A673 (cell line): ENCODE measurements at places on chromosomes 12 and 14.

- no peak for DNase-seq
Measured at GRCh38 chr12:92146497-92147224, 1.0 kb upstream of the BTG1 start.

DNA sequence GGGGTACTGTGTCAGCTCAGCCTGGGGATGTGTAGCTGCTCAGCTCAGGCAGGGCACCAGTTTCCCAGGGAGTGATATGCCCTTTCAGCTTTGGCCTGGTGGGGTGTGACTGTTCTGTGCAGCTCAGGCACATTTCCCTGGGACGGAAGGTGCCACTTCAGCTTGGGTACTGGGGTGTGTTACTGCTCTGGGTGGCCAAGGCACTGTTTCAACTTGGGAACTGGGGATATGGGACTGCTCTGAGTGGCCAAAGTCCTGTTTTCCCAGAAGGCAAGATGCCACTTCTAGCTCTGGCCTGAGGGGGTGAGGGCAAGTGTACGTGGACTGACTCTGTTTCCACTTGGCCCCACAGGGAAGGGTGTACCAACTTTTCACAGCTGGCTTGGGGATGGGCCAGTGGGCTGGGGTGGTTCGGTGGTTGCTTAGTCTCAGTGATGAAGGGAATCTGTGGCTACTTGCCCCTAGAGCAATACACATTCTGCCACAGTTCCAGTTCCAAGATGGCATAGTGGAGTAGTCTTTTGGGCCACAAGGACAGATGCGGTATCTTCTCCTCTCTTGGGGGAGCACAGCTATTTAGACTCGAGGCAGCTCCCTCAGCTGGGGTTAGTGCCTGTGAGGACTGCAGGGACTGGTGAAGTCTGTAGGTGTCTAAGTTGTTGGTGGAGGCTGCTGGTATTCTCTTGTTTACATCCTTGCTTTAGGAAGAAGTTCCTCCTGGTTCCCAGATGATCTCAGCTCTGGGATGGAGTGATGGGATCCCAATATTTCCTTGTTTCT is 26.4 kb downstream of the TBC1D15 start:
- no peak for DNase-seq

DNA sequence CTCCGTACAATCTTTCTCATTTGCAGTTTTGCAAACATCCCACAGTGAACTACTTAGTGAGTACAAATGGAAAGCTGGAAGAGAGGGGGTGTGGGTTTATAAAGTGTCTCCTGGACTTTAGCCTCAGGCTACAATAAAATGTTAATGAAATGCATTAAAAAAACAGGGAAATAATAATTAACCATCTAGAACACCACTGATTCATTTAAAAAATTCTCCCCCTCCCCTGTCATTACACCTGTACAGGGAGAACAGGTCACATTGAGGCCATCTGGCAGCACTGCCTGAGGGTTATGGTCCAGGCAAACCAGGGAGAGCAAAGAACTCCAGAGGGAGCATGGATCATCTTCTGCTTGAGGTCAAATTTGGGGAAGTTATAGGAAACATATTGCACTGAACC is 96.3 kb downstream of the TSPAN8 start:
- no peak for DNase-seq

- no peak for DNase-seq
Measured at GRCh38 chr14:77738559-77739250, 22.3 kb downstream of the SNW1 start.

- DNase-seq = no peak
Measured at GRCh38 chr14:60575008-60575407, 66.1 kb downstream of the SIX6 start.

DNA sequence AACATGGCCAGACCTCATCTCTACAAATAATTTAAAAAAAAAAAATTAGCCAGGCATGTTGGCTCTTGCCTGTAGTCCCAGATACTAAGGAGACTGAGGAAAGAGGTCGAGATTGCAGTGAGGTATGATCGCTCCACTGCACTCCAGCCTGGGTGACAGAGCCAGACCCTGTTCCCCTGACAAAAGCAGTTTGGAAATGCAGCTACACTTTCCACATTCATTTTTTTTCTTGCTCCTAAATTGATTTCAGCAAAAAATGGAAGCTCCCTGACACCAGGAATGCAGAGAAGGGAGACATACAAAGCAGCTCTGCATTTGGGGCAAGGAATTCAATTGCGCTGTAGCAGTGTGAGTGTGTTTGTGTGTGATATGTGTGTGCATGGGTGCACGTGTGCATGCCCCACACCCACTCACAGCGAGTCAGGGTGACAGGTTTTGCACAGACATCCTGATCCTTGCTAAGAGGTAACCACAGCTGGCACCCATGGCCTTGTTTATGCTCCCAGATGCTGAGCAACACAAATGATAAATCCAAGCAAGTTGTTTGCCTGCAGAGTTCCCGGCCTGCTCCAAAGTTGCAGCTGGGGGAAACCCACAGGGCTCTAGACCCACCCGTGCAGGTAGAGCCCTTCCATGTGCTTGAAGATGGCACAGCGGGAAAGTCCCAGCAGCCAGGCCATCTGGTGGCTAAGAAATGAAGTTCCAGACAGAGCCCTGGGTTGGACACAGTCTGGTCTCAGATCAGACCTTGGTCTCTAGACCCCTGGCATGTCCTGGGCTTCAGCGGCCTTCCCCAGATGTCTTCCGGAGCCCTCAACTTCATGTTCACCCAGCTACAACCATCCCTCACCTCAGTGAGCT is 25.9 kb upstream of the BDKRB2 start:
- DNase-seq = no peak

GRCh38 chr12:6294156-6295093 is 16.1 kb upstream of the PLEKHG6 start:
- no peak for DNase-seq

GRCh38 chr12:116784238-116784612 is 46.1 kb downstream of the RNFT2 start:
- peak; percentile 32 for DNase-seq

- DNase-seq = no peak
Measured at GRCh38 chr12:47753021-47754001, 5.4 kb downstream of the RAPGEF3 start.

DNA sequence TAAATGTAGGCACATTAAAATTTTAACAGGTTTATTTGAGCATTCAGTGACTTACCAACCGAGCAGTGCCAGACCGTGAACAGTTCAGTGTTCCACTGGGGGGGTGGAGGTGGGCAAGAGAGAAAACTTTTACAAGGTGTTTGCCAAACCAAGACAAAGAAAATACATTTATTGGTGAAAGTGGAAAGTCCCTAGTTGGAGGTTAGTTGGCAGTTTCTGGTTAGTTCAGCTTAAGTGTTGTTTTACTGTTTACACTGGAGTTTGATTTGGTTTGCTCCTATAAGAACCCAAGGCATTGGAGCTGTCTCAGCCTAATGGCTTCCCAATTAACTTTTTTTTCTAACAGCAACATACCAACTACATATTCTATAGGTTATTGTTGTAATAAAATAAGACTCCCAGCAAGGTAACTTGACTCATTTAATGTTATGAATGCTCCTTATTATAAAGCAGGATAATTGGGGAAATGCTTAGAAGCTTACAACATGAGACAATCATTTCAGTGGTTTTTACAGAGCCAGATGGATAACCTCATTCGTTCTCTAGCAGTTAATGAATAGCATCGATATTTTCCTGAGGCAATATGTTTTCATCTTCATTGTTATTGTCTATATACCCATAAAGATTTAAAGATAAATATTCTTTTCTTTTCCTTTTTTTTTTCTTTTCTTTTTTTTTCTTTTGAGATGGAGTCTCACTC is 115.8 kb downstream of the ETNK1 start:
- DNase-seq = no peak

GRCh38 chr12:49899921-49900320 is 3.8 kb downstream of the FAIM2 start:
- DNase-seq = no peak

DNA sequence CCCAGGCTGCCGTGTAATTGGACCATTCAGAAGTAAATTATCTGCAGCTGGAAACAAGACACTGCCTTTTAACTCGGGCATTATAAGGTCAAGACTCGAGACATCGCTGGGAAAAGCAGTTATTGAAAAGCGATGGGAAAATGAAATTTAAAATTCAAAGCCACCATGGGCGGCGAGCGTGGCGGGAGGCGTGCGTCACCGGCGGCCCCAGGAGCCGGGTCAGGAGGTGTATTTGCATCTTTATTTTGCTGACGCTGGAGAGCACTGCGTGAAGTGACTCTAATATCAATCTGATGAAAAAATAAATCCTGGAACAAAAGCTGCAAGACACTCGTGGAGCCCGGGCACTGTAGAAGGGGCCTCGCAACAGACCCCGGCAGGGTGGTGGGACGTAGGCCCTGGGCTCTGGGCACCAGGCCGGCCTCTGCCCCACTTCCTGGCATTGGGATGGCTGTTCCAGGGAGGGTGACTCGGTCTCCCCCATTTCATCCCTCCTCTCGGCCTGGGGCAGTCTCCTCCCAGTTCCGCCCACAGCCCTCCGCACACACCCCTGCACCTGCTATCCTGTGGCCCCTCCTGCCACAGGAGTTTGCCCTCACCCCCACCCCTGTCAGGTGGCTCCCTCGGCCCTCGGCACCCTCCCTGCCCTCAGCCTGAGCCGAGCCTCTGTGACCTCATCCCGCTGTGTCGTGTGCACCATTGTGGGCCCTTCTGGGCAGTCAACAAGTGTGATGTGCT is 196.2 kb downstream of the KIF26A start:
- DNase-seq = no peak

- DNase-seq = no peak
Measured at GRCh38 chr12:23617749-23618148, 331.7 kb downstream of the SOX5 start.

DNA sequence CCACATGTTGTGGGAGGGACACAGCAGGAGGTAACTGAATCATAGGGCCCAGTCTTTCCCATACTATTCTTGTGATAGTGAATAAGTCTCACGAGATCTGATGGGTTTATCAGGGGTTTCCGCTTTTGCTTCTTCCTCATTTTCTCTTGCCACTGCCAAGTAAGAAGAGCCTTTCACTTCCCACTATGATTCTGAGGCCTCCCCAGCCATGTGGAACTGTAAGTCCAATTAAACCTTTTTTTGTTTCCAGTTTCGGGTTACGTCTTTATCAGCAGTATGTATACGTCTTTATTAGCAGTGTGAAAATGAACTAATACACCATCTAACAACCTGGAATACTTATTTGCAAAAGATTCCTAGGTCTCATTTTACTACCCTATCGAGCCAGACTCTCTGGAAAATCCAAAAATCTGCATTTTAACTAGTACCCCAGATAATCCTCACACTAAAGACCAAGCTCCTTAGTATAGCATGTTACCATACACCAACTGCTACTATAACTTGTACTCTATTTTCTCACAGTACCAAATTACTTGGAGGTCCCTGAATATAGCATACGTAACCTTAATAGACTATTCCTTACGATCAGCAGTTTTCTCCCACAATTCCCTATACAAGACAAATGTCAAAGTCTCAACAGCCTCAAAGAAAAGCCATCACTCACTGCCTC is 11.5 kb downstream of the GTF2A1 start:
- peak; percentile 7 for DNase-seq

GRCh38 chr12:94305130-94305957 is 154.3 kb downstream of the CEP83 start:
- DNase-seq = no peak

GRCh38 chr12:110920324-110920910 is at the start of gene MYL2:
TSS of gene MYL2 (minus strand) at chr12:110920579. CDS start at chr12:110920529, 50 bp downstream.
- DNase-seq = no peak

DNA sequence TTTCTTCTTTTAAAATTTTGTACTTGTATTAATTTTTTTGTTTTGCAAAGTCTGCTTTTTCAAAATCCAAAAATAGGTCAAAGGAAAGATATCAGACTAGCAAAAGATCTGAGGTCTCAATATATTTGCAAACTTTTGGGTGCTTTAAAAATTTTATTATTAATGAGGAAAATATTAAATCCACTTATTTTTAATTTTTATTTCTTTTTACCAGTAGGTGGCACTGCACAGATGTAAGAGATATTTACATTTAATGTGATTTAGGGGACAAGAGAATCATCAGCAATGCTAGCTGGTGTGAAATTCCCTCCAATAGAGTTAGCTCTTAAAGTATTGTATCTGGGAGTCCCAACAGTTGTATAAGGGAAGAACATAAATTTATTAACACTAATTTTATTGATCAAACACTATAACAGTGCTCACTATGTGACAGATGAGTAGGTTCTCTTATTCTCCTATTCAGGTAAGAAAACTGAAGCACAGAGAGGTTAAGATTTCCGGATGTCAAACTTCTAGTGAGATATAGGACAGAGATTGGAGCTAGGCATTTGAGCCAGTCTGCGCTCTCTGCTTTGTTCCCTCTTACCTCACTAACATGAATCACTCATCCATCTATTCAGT is 30.5 kb downstream of the ALX1 start:
- DNase-seq = peak; percentile 60

GRCh38 chr14:93099196-93099595 is 16.5 kb downstream of the ITPK1 start:
- no peak for DNase-seq

- DNase-seq = peak; percentile 96
Measured at GRCh38 chr12:89451841-89452251, 72.8 kb downstream of the GALNT4 start.

- DNase-seq = no peak
Measured at GRCh38 chr14:104427131-104427851, 152.3 kb upstream of the C14orf180 start.

GRCh38 chr12:12070674-12071656 is at the start of gene BCL2L14:
TSS of gene BCL2L14 (plus strand) at chr12:12070939. CDS start at chr12:12079306, 8,367 bp downstream.
- DNase-seq = no peak

DNA sequence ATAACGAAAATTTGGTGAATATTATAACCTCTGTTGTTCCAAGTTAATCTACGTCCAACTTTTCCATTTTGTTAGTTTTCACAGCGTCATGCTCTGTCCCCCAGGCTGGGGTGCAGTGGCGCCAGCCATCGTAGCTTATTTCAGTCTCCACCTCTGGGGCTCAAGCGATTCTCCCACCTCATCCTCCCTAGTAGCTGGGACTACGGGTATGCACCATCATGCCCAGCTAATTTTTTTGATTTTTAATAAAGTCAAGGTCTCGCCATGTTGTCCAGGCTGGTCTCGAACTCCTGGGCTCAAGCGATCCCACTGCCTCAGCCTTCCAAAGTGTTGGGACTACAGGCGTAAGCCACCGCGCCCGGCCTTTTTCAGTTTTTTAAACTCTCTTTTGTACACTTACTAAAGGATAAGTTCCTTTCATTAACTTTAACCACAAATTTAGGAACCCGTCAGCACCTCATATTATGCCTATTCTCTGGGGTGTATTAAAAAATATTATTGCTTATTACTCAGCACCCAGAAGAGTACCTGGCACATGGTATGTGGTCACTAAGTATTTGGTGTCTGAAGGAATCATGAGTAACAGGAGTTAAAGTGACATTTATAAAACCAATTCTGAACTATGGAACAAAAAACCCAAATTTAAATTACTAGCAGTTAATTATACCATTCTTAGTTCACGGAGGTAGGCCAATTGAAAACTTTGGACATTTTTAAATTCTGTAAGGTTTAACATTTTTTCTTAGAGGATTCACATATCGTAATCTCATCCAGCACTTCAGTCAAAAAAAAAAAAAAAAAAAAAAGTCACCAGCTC is 925 bp upstream of the MIPOL1 start:
- DNase-seq = no peak
